Astrocyte (in vitro differentiated cells and primary cell): ENCODE measurements at places on chromosomes 7 and 10. TPM values are rescaled to one million over a fixed set of nuclear protein-coding genes. Genes with fewer than 3 reads are reported as not detected.

GRCh38 chr10:53003094-53003493 lies 230.5 kb upstream of the MBL2 start:
- no peak for DNase-seq

- DNase-seq: no peak
Measured at GRCh38 chr7:20786421-20786778, 286 bp downstream of the SP8 start.

DNA sequence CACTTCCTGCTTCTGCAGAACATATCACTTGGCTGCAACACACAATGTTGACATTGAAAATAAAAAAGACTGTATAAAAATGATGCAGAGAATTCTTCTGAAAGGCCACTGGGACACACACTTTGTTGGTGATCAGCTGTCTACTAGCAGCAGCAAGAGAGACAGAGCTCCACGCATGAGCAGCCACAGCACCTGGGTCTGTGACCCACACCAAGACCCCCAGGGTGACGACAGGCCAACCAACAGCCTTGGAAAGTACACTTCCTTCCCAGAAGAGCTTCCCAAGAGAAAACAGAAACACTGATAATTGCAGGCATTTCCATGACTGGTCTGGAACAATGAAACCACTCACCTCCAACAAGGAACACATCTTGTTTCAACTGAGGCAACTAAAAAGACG lies 239.0 kb downstream of the DIP2C start:
- DNase-seq: no peak

DNA sequence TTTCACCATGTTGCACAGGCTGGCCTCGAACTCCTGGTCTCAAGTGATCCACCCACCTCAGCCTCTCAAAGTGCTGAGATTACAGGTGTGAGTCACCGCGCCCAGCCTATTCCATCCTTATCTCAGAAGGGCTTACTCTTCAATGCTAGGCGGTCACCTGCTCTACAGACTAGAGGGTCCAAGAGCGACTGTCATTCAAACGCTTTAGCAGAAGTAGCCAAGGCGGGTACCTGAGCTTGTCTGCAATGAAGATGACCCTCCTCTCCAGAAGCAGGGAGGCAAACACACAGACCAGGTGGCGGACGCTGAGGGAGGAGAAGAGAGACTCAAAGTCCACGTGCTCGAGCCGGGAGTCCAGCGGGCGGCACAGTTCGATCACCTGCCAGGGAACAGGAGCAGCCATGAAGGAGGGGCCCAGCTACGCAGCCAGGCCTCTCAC lies 65.1 kb upstream of the MKRN1 start:
- DNase-seq: no peak

- peak; percentile 35 for DNase-seq
Measured at GRCh38 chr10:111093741-111094380, 17.0 kb downstream of the ADRA2A start.

DNA sequence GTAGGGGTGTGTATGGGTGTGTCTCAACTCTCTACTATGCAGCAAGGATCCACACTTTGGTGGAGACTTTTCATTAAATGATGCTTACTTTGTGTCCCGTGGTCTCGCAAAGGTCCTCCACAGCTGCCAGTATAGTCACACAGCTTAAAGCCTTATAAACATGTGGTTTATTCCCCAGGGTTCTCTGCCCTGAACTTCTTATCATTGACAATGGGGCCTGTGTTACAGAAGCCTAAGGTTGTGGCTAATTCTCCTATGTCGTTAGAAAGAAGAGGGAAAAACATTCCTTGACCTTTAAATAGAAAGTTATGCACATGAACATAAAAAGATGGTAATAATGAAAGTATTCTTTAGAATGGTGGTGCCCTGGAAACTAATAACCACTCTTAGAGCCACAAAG lies 201.4 kb downstream of the INHBA start:
- DNase-seq: no peak

DNA sequence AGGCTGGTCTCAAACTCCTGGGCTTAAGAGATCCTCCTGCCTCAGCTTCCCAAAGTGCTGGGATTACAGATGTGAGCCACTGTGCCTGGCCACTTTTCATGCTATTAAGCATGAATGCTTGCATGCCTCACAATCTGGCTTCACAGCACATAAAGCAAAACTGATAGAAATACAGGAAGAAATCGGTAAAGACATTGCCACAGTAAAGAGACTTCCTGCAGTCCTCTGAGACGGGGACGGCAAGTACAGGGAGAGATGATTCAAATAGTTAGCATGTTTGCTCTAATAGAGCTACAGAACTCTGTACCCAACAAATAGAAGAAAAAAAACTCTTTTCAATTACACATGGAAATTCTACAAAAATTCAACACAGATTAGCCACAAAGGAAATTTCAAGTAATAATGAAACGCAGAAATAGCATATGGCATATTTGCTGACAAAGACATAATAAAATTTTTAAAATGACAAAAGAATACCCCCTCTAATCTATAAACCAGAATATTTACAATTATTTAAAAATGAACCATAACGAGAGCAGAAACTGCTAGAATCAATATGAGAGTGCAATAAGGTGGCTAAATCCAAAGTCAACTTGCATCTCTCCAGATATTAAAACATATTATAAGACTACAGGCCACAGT lies 32.3 kb downstream of the CARD11 start:
- DNase-seq: no peak

DNA sequence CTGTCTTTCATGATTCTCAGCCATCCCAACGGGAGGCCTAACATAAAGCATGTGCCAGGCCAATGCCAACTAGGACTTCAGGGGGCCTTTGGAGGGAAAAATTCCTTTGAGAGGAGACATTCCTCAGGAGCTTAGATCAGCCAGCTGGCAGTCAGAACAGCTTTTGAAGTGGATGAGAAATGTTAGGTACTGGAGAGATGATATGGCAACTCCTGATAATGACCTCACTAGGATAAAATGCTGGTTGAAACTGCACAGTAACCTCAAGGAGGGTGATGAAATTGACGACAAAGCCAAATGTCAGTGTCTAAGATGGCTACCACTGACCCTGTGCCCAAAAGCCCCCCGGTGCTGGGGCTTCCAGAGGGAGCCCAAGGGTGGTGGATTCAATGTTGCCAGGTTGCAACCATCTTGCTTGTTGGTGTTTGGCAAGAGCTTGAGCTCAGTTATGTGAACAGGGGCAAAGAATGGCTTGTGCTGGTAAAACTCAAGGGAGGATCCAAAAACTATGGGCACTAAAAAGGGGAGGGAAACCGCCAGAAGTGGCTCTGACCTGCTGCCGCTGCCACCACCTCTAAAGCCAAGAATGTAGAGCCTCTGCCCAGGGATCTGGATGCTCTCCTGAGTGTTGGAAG lies 121.2 kb downstream of the UBE2H start:
- peak; percentile 97 for DNase-seq

DNA sequence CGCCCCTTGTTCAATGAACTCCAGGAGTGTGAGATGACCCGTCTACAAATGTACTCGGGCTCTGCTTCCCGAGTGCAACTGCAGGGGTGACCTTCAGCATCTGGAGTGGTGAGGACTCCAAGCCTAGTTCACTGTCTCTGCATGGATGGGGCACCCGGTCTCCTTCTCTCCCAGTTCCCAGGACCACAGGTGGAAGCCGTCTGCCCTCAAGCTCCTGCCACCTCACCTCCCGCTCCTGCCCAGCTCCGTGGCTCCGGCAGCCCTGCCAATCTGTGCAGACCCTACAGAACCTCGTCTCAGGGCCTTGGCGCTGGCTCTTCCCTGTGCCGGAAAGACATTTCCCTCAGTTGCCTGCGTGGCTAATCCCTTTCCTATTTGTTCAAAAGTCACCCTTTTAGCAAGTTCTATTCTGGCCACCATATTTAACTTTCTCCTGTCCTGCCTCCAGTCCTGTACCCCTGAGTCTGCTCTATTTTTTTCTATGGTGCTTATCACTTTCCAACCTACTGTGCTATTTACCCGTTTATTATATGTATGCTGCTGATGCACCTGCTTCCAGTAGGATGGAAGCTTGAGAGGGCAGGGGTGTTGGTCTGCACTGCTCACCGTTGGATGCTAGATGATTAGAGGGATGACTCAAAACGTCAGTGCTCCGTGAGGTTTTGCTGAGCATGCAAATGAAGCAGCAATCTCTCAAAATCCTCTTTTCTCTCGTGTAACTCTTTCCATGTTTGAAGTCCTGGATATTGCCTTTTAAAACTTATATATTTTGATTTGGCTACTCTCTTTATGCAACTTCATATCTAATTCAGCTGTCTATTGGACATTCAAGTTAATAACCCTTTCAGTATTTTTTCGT lies 641.4 kb downstream of the ACTR3B start:
- DNase-seq: no peak

DNA sequence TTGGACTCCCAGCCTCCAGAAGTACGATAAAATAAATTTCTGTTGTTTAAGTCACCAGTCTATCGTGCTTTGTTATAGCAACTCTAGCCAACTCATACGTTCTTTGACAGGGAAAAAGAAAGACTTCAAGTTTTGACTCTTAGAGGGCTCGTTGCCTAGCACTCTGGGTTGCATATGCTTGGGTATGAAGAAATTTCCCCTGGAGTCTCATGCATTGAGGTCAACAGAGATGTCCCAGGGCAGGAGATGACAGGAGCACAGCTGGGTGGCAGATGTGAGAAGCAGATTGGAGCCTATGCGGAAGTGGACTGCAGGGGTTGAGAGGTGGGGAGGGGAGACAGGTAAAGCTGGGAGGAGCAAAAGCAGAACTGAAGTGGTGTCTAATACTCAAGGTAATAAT lies 63.3 kb upstream of the JAZF1 start:
- no peak for DNase-seq

DNA sequence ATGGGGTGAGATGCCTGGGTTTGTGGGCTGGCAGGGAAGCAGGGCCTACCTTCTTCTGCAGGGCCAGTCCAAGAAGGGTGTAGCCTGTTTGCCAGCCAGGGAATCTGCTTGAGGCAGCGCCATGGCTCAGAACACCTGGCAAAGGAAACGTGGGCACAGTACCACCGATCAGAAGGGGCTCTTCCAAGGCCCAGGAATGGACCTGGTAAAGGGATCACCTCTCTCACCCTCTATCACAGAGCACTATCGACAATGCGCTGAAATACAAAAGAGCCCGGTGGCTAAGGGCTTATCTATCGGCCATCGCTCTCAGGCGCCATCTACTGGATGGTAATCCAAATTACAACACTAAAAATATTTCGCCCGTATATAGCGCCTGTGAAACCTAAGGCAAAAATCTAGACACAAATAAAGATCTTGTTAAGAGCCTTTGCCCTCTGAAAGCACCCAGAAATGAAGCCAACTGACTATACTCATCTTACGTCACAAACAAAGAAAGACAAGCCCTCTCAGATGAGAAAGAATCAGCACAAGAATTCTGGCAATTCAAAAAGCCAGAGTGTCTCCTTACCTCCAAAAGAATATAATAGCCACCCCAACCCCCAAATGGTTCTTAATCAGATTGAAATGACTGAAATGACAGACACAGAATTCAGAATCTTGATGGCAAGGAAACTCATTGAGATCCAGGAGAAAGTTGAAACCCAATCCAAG lies 217.8 kb upstream of the HPS1 start:
- no peak for DNase-seq

- DNase-seq: no peak
Measured at GRCh38 chr7:23710000-23710399, at the start of gene STK31. Gene STK31 (plus strand): TSS chr7:23710219. CDS start chr7:23710286, 67 bp downstream.

NFE2L3 gene
- total RNA-seq: 49.0 and 50.4 TPM in 2 replicates

GALNT17 gene
- 5.7 and 7.8 TPM in 2 replicates for total RNA-seq

- peak; percentile 84 for DNase-seq
Measured at GRCh38 chr10:90859321-90859751, 1.5 kb upstream of the HTR7 start.

TSPAN12 gene
- 9.8 and 13.0 TPM in 2 replicates for total RNA-seq

GRCh38 chr7:11458736-11459483 lies 373.1 kb downstream of the THSD7A start:
- DNase-seq: peak; percentile 88

PRSS1 gene
- not detected in 2 replicates for total RNA-seq

GJC3 gene
- not detected in 2 replicates for total RNA-seq

GRCh38 chr10:89032141-89032891 lies 41.7 kb downstream of the FAS start:
- peak; percentile 81 for DNase-seq

GRCh38 chr10:11896549-11897200 lies 73.5 kb downstream of the PROSER2 start:
- DNase-seq: no peak

GRCh38 chr10:88388324-88388723 lies 194.8 kb downstream of the RNLS start:
- no peak for DNase-seq

IGFBP3 gene
- 1,092 and 1,283 TPM in 2 replicates for total RNA-seq

GIMAP5 gene
- total RNA-seq: 0.14 TPM in 1 of 2 replicates, not detected in the other

GPR37 gene
- total RNA-seq: 9.0 and 9.8 TPM in 2 replicates

DNA sequence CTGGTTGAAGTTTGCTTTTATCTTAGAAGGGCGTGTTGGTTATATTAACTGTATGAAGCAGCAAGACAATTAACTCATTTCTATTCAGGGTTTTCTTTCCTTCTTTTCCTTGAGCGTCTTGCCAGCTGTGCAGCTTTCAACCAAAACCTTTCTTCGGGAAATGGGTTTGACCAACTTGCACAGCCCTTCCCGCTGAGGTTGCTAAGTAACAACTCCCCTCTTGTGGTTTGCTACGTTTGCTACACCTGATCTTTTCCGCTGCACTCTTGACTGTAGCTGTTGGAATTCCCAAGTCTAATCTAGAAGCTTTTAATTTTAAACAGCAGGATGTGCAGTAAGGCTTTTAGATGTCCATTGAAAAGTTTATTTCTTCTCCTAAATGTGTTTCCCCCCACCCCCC lies 116.9 kb downstream of the CDCA7L start:
- DNase-seq: no peak

DNA sequence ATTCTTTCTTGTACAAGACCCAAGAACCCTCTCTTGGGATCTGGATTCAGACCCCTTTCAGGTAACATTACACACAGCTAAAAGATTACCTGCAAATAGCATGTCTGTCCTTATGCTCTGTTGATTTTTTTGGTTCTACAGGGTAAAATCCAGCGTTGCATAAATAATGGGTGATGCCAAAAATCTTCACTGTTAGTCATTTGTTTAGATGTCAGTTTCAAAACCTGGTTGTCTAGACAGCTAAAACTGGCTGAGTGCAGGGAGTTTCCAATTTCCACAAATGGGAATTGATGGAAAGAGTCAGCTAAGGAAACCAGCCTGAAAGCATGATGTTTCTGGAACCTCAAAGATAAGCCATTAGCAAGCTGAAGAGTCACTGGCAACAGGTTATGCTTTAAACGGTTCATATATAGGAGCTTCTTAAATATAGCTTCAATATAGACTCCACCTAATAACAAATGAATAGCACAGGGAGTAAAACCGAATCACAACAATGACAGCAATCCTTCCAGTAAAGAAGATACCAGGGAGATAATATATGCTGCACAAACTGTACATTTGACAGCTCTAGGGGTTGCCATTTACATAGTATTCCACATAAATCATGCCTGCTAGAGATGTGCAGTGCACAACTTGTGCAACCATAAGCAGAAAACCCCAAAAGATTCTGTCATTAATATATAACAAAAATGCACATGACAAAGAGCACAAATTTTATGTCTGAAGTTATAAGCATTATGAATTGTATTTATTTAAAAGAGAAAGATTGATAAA lies 20.4 kb downstream of the CCDC71L start:
- DNase-seq: peak; percentile 57
